Ovary (tissue), 10 donors: ENCODE measurements at places on chromosomes 1 and 21. TPM values are rescaled to one million over a fixed set of nuclear protein-coding genes. Genes with fewer than 3 reads are reported as not detected.

FMO4 gene
- total RNA-seq: 3.8 TPM

ODF2L gene
- 18.0 TPM for total RNA-seq

TEDDM1 gene
- total RNA-seq: not detected

BSND gene
- 0.10 TPM for total RNA-seq

CCDC27 gene
- total RNA-seq: not detected

ERO1B gene
- total RNA-seq: 5.1 TPM

PLA2G2D gene
- total RNA-seq: 0.12 TPM

AK5 gene
- total RNA-seq: 0.45 TPM

RAB3B gene
- total RNA-seq: 2.9 TPM

GSTM1 gene
- total RNA-seq: not detected

RGS7 gene
- total RNA-seq: 0.31 TPM

HCN3 gene
- 0.69 TPM for total RNA-seq

NBPF20 gene
- 2.8 TPM for total RNA-seq

SLAMF1 gene
- not detected for total RNA-seq

FLG gene
- not detected for total RNA-seq

EPHA2 gene
- total RNA-seq: 15.6 TPM

BRDT gene
- total RNA-seq: not detected

DNAJC11 gene
- 38.9 TPM for total RNA-seq

OR14I1 gene
- total RNA-seq: not detected

SLC16A4 gene
- 31.7 TPM for total RNA-seq

ANGPTL3 gene
- not detected for total RNA-seq

AUNIP gene
- 0.46 TPM for total RNA-seq

CD101 gene
- 1.0 TPM for total RNA-seq

DNASE2B gene
- total RNA-seq: not detected

S100A7 gene
- total RNA-seq: not detected

LRRC38 gene
- total RNA-seq: not detected

PDPN gene
- total RNA-seq: 59.2 TPM

OLIG2 gene
- not detected for total RNA-seq

AIRE gene
- total RNA-seq: not detected

ANKRD35 gene
- total RNA-seq: 2.1 TPM

AMY1C gene
- not detected for total RNA-seq

SLC45A1 gene
- total RNA-seq: 4.5 TPM

TESK2 gene
- total RNA-seq: 11.2 TPM

XCL2 gene
- total RNA-seq: not detected

LIN28A gene
- total RNA-seq: 1.3 TPM

SPATA45 gene
- total RNA-seq: not detected

NLRP3 gene
- 1.0 TPM for total RNA-seq

OR2T2 gene
- 0.46 TPM for total RNA-seq

ETV3L gene
- total RNA-seq: not detected

HSD3B2 gene
- not detected for total RNA-seq

CFHR2 gene
- total RNA-seq: 0.38 TPM

CHI3L2 gene
- 1.6 TPM for total RNA-seq

TLCD4 gene
- total RNA-seq: 6.1 TPM

NPL gene
- 4.2 TPM for total RNA-seq
